DMS79 (cell line): ENCODE measurements at places on chromosomes 4 and X.

GRCh38 chr4:98204236-98204553, 57.0 kb upstream of the RAP1GDS1 start:
- DNase-seq, result no peak

- DNase-seq, result no peak
These were observed 85.7 kb upstream of the PTPN13 start for GRCh38 chr4:86508436-86508835.

GRCh38 chrX:73785493-73785892, 222.5 kb downstream of the CHIC1 start:
- no peak for DNase-seq

DNA sequence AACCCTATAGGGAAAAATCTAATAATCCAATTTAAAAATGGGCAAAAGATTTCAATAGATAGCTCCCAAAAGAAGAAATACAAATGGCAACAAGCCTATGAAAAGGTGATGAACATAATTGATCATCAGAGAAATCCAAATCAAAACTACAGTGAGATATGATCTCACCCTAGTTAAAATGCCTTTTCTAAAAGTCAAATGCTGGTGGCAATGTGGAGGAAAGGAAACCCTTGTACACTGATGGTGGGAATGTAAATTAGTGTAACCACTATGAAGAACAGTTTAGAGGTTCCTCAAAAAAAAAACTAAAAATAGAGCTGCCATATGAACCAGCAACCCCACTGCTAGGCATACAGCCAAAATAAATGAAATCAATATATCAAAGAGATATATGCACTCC, 44.5 kb downstream of the STPG2 start:
- no peak for DNase-seq

GRCh38 chr4:7783541-7783940, 156.1 kb downstream of the AFAP1 start:
- no peak for DNase-seq

DNA sequence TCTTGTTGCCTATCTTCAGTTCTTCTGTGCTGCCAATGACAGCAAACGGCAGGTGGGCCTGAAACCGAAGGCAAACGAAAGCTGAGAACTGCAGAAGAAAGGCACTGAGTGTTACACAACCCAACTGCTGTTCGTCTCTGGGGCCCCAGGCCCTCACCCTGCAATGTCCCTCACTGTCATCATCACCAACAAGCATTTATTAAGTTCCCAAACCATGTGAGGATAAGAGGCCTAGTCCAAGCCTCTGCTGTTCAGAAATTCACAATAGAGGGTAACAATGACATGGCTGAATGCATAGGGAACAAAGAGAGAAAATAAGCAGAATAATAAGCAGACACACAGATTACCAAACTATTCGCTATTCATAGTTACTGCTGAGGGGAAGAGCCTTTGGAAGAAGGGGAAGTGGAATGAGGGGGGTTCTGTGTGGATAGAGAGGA, 34.5 kb upstream of the NKRF start:
- no peak for DNase-seq

- DNase-seq, result no peak
These were observed 19.8 kb downstream of the PSAPL1 start for GRCh38 chr4:7414736-7415510.

DNA sequence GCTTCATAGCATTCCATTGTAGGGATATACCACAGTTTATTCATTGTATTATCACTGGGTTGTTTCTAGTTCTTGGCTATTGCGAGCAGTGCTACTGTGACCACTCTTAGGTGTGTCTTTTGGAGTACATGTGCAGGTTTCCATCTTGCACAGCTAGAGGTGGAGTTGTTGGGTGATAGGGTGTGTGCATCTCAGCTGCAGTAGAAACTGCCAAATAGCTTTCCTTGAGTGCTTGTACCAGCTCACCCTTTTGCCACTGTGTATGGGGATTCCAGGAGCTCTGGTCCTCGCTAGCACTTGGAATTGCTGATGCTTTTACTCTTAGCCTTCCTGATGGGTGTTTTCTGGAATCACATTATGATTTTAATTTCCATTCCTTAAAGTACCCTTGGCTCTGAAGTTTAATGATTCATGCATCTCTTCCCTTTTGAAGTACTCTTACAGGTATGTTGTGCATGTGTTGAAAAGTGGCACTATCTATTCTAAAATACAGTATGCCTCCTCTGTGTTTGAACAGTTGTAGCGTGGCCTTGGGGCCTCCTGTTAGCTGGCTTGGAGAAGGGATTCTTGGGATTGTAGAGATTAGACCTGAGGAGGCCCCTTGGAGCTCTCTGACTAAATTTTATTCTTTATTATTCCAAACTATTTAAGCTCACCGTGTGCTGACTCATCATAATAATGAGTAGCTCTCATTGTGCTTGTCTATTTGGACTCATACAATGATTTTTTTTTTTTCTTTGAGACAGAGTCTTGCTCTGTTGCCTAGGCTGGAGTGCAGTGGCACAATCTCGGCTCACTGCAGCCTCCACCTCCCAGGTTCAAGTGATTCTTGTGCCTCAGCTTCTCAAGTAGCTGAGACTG, 38.4 kb downstream of the HTT start:
- no peak for DNase-seq

GRCh38 chr4:138868562-138868961, 147.0 kb upstream of the NOCT start:
- DNase-seq, result no peak

DNA sequence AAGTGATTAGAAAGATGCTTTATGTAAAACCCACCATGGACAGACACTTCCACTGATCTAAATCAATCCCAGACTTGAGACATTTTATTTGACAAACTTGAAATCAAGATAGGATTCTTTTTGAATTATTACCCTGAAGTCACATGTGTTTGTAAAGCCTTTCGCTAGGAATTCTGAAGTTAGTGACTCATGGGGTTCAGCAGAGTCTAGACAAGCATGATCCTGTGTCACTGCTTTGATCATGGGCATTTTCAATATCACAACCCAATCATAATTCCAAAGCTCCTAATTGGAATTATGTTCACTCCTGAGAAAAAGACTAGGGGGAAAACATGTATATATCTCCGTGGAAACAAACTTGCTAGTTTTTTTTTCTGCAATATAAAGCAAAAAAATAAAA, 67.5 kb upstream of the BMP3 start:
- no peak for DNase-seq

DNA sequence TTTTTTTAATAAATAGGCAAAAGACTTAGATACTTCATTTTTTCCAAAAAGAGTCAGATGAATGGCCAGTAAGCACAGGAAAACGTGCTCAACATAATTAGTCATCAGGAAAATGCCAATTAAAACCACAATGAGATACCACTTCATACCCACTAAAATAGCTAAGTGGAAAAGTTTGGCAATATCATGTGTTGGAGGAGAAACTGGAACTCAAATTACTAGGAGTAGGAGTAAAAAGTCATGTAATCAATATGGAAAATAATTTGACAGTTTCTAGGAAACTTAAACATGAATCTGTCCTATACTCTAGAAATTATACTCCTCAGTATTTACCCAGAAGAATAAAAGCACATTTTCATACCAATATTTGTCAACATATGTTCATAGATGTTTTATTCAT, 449.8 kb downstream of the INPP4B start:
- no peak for DNase-seq

- no peak for DNase-seq
These were observed 15.9 kb downstream of the CTAG1A start for GRCh38 chrX:154600759-154601374.

DNA sequence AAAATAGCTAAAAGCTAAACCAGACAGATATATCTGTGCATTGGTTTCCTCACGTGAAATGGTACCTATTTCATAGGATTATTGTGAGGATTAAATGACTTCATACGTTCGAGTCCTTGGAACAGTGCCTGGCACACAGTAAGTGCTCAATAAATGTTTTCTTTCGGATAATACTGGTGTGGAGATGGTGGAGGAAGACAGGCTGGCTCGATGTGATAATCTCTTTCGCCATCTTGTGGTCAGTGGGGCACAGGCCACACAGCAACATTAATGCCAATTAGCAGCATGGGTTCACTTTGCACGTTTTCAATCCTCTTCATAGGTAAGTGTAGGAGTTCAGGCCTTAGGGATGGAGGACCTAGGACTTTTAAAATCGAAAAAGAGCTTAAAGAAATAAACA, 9.3 kb downstream of the PAGE4 start:
- no peak for DNase-seq

DNA sequence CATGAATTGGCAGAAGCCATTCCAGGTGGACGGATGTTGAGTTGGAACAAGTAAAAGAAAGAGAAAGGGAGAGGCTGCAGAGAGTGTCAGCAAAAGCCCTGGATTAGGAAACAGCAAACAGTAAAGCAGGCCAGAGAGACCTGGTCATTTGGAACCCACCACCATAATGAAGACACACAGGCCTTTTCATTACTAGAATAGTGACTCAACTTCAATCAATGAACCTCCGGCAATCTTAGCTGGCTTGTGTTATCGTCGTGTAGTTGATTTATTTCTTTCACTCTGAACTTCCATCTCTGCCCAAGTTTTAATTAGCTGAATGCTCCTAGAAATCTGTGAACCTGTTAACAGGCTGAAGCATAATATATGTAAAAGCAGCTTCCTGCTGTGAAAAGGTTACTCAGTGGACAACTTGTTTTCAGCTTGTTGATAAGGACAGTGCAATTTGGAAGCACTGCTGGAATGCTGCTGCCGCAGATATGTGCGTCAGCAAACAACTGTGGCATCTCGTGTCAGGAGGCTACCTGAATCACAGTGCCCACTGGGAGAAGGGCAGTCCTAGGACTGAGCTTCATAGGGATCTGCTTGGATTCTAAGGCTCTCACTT, 68.8 kb downstream of the SPANXN4 start:
- DNase-seq, result no peak

DNA sequence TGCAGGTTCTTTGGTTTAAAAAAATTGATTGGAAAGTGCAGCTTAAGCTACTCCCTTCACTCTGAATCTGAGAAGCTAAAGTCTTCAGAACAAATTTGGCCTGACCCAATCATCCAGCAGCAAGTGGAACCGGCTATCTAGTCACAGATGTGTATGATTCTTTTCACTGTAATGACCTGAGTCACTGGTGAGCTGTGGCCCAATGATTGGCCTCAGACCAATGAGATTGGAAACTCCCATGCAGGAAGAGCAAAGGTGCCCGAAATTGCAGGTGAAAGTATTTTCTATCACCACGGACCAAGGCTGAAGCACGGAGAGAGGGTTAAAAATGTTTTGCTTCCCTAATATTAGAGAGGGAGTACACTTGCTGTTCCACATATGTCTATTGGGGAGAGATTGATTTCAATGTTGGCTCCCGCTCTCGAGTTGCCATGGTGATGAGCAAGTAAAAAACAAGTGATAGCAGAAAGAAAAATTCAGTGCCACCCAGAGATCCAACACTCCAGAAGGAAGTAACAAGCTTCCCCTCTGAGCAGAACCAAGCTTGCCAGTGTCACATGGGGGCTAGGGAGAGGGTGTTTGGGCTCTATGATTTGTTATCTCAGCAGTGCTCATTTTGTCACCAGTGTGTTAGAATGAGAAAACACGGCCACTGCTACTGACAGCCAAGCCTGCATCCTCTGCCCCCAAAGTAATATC, 11.2 kb downstream of the RIPPLY1 start:
- DNase-seq, result no peak

DNA sequence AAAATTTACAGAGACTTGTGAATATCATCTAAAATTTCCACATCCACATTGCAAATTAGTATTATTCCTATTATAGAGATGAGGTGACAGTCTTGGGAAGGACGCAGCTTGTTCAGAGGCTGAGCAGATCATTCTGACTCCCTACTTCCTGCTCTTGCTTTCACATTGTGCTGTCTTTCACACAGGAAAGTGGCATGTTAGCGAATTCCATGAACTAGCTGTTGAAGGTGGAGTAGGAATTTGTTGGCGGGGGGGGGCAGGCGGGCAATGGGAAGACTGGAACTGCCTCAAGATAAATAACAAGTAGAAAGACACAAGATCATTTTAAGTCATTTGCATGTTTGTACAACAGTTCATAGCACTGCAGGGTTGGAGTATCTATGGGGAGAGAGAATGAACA, 2.3 kb downstream of the PF4V1 start:
- DNase-seq, result no peak

DNA sequence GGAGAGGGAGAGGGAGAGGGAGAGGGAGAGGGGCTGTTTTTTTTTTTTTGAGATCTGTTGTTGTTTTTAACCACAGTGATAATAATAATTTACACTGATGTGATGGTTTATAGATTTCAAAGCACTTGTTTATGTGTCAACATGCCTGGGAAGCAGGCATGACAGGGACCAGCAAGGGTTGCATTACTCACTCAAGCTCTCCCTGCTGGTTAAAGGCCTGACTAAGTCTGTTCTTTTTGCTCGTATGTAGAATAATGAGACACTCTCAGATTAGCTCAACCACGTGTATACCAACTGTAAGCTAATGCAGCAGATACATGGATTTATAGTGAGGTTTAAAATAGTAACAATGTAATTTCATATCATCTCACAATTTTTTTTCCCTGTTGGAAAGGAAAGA, 134.6 kb upstream of the BOD1L1 start:
- no peak for DNase-seq

DNA sequence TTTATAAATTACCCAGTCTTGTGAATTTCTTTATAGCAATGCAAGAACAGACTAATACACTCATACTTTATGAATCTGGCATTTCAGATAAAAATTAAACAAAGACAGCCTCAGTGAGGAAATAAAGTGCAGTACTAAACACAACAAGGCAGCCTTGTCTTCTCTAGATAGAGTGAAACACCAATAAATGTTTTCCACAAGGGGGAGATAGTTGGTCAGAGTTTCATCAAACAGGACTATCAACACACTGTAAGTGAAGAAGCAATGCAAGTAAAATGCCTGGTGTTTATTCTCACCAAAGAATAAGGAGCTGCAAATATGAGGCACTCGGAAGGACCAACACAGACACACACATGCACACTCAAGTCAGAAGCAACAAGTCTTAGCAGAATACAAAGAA, 62.8 kb downstream of the FAM9B start:
- no peak for DNase-seq

DNA sequence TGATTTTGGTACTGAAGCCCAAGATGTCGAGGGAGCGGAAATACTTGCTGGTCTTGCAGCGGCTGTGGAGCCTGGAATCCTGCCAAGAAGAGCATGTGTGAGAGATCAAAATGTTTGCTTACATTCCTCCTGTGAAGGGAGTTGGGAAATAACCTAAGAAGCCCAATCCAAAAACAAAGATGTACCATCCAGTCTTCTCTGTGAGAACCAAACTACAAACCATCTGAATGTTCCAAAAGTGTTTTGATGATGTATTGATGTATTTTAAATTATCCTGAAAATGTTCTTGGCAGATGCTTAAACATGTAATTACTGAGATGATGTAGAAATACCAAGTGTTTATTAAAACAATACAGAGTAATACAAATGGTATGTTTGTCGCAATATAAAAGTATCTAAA, 10.1 kb upstream of the ADH1A start:
- no peak for DNase-seq

GRCh38 chrX:48468693-48469691, 1.1 kb downstream of the SLC38A5 start:
- no peak for DNase-seq

DNA sequence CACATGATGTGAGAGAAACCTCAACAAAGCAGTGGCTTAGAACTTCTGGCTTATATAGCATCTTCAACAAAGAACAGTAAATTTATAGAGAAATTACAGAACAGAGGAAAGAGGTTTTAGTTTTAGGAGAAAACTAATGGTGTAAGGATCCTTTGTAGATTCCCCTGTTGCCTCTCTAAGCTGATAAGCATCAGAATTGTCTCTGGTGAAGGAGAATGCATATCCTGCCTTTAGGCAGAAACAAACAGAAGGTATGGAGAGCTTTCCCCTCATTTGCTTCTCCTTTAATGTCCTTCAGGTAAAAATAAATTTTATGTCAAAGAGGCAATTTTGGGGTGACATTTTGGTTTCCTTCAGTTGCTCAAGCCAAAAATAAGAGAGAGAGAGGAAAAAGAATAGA, 625.9 kb downstream of the CCSER1 start:
- no peak for DNase-seq

GRCh38 chr4:113050837-113051236, 1.4 kb downstream of the ANK2 start:
- DNase-seq, result no peak
